Mucosa of descending colon (tissue), 3 donors: ENCODE measurements at places on chromosomes 11 and 22.

DNA sequence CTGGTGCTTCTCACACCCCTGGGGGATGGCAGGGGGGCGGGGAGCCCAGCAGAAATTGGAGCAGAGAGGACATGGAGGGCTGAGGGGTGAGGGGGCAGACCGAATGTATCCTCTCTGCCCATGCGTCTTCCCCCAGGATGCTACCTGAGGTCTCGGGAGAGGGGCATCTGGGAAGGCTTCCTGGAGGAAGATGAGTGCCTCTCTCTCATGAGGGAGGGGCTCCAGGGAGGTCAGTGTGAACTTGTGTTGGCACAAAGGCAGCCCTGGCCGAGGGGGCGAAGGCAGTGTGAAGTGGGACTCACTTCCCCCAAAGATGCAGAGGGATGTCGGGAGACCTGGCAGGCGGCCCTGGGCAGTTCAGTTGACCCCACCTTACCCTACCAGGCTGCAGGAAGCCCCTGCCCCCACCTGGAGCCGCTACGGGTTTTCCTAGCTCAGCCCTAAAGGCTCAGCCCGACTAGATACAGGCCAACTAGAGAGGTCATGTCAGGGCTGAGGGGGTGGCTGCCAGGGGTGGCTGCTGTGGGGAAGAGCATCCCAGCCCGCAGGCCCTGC is 10.4 kb downstream of the ASCL2 start:
- DNase-seq: no peak

DNA sequence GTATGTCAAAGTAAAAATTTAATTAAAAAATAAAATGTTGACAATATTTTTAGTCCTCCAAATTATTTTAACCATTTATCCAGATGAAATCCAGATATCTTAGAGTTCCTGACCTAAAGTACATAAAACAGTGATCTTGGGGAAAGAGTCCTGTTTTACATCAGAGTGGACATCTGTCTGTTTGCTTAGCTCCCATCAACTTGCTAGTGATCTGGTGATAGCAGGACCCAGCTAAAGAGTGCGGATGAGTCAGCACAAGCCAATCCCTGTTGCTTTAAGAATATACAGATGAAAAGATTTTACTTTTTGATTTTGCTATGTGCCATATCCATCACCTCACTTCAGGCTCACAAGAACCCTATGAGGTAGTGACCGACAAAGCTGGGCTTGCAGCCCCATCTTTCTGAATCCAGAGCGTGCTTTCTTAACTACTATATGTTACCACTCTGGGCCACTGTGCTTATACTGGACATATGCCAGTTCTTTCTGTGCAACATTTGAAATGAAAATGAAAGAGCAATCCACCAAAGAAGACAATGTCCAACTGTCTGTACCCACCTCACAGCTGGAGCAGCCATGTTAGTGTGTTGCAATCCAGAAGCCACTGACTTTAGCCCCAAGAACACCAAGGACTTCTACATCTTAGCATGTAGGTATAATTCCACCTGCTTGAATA is 167.6 kb upstream of the SESN3 start:
- no peak for DNase-seq

- DNase-seq: no peak
Measured at GRCh38 chr11:118851970-118852369, 31.7 kb upstream of the CXCR5 start.

GRCh38 chr11:65057526-65057925 is 827 bp downstream of the NAALADL1 start:
- no peak for DNase-seq

DNA sequence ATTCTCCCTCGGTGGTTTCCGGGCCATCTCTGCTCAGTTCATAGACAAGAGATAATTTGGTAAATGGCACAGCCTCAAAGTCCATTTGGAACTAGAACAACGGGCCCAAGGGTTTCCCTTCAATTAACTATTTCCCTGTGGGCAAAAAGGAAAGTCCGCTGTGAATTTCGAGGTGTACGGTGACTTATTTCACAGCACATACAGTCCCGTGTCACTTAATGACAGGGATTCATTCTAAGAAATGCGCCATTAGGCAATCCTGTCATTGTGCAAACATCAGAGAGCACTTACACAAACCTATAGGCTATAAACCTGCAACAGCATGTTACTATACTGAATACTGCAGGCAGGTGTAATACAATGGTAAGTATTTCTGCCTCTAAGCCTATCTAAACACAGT is 551.6 kb downstream of the OPCML start:
- no peak for DNase-seq

GRCh38 chr22:45859231-45860161 is 117.5 kb downstream of the WNT7B start:
- no peak for DNase-seq

GRCh38 chr11:80196932-80197554 is 756.2 kb upstream of the TENM4 start:
- DNase-seq: no peak

DNA sequence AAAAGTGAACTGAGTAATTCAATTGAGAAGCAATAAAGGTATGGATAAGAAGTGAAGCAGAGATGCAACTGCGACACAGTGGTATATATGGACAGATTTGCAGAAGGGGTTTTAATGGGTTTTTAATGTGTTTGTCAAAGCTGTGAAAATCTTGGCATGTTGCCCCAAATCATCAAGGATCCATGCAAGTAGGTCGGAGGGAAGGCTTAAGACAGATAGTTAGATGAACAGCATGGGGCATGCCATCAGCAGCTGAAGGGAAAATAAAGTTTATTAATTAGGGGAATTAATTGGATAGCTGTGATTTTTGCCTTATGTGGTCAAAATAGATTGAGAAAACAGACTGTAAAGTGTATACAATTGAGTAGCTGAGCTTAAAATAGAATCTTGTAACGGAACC is 840.1 kb downstream of the JRKL start:
- no peak for DNase-seq

GRCh38 chr11:117673602-117674001 is 123.4 kb downstream of the DSCAML1 start:
- DNase-seq: no peak

GRCh38 chr22:19103880-19104821 is 18.1 kb downstream of the DGCR2 start:
- no peak for DNase-seq
